ENCODE measurements at places on chromosomes 5 and 9.

DNA sequence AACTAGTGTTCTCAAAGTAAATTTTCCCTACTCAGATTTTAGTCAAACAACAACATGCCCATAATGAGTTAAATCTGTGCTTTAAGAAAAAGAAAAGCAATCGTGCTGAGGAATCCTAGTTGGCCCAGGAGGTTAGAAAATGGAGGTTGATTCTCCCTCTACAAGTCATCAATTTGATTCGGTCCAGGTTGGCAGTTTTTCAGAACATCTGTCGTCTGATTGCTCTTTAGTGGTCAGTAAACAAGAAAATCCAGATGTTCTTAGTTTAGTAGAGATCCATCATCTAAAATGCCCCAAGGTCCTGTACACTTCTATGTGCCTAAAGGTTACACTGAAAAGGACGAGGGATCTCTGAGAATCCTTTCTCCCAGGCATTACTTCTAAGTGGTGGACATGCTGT, 659.2 kb downstream of the MTRR start:
- DNase-seq: no peak

GRCh38 chr9:79657891-79658290, 86.1 kb downstream of the TLE4 start:
- DNase-seq: no peak

- no peak for DNase-seq
These were observed 467 bp downstream of the C9orf78 start for GRCh38 chr9:129834489-129835127.

DNA sequence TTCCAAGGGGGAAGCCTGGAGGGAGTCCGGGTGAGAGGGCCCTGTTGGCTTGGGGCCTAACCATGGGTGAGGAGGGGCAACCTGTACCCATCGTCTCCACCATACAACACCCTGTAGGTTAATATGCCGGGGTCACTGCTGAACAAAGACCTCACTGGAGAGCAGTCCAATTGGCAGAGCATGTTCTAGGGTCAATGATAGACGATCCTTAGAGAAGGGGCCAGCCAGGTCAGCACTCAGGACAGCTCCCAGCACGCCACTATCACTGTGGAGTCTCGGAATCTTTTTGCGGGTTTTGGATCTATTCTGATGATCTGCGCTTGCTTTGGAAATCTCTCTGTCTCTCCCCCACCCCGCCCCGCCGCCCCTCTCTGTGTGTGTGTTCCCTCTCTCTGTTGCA, 218.4 kb upstream of the MVB12B start:
- no peak for DNase-seq

DNA sequence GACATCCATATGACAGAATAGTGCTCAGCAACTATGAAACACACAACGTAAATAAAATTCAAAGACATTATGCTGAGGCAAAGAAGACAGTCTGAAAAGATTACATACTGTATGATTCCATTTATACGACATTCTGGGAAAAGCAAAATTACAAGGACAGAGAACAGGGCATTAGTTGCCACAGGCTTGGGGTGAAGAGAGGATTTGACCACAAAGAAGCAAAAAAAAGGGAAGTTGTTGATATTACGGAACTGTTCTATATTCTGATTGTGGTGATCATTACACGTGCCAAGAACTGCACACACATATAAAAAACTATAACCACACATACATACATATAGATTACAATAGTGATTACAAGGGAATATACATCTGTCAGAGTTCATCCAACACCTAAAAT, 24.1 kb downstream of the CDK5RAP2 start:
- DNase-seq: no peak
